ENCODE measurements at places on chromosomes 3 and 15.
A peak's percentile ranks its signal among the peaks of the same experiment; 100 is the strongest.

DNA sequence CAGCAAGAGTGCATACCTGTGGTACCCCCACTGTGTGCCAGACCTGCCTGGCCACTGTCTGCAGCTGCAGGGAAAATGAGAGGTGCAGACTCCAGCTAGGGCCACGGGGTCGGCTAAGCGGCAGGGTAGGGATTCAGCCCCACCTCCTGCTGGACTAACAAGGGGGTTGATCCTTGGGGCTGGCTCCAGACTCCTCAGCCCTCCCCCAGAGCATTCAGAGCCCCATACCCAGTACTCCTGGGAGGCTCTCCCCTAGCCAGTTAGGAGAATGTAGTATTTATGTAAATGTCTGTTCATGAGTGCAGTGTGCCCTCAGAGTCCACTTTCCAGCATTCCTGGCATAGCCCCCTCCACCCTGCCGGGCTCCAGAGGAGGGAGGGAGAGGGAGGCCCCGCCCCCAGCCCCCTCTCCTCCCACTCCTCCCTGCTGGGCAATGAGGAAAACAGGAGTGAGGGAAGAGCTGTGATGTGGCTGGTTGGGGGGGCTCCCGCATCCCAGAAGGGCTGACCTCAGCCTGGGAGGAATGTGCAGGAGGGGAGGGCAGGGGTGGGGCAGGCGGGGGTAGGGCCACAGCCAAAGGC lies 4.5 kb upstream of the SEMA3B start:
- peak; percentile 91 for DNase-seq

DNA sequence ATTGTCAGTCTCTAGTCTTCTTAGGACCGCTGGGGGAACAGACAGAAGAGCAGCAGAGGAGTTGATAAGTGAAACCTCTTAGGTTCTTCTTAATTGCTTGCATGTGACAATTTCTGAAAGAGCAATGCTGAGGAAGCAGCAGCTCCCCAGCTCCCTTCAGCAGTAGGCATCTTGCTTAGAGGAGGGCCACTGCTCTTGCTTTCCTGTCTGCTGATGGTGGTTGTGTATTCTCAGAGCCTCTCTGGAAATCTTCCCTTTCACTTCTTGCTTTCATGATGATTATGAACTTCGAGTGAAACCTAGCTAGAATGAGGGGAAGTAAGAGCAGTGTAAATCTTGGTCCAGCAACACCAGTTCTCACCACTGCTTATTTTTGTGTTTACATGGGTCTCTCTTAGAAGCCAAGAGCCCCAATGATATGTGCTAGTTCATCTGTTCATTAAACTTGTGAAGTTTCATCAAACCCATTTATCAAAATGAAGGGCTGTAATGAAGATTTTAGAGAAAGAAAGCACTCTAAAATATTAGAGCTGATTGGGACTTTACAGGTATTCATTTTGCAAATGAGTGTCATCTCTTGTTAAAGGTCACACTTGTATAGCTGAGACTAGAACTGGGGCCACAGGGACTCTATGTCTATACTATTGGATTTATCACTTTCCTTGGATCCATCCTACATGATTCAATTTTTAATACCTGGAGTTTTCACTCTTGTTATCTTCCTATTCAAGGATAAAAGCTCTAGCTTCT lies 246.7 kb downstream of the LPP start:
- no peak for DNase-seq

- DNase-seq, result no peak
Measured at GRCh38 chr3:50495609-50496423, 7.6 kb downstream of the CACNA2D2 start.

DNA sequence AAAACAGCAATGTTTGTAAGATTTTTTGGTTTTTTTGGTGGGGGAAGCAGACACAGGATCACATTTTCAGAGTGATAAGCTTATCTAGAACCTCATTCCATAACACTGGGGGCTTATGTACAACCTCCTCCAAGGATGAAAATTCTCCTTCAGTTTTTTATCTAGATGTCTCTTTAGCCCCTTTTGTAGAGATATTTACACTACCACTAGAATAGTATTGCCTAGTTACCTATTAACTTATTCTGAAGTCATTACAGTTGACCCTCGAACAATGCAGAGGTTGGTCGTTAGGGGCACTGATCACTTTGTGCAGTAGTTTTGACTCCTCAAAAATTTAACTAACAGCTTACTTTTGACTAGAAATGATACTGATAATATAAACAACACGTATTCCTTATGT lies 32.8 kb downstream of the IFT57 start:
- no peak for DNase-seq

GRCh38 chr15:52351206-52351908 lies 55.8 kb upstream of the MYO5C start:
- no peak for DNase-seq

DNA sequence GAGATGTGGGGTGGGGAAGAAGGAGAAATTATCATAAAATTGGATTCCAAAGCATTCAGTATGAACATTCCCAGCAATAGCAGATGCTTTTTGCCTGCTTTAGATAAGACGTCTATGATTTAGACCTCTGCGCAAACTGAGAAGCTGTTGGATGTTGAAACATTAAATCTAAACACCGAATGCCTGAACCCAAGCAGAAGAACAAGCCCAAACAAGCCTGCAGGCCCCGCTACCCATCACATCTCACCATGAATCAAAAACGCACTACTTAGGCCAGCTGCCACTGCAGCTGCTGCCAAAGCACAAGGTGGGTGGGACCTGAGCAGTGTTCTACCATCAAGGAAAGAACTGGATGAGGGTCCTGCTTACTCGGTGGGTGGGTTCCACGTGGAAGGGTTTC lies 24.4 kb upstream of the THBS1 start:
- DNase-seq, result no peak

DNA sequence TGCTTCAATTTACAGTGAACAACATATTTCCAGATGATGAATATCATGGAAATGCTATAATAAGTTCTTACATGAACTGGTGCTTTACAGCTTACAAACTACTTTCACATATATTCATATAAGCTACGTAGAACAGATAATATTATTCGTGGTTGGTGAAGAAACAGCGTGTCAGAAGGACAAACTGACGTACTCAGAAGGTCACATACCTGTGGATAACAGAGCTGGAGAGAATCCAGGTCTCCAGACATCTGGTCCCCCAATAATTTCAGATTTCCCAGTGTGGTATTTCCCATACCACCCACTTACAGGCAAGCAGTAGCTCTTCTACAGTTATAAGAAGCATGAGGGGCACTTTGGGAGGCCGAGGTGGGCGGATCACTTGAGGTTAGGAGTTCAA lies 156.6 kb downstream of the PLD1 start:
- DNase-seq, result no peak

DNA sequence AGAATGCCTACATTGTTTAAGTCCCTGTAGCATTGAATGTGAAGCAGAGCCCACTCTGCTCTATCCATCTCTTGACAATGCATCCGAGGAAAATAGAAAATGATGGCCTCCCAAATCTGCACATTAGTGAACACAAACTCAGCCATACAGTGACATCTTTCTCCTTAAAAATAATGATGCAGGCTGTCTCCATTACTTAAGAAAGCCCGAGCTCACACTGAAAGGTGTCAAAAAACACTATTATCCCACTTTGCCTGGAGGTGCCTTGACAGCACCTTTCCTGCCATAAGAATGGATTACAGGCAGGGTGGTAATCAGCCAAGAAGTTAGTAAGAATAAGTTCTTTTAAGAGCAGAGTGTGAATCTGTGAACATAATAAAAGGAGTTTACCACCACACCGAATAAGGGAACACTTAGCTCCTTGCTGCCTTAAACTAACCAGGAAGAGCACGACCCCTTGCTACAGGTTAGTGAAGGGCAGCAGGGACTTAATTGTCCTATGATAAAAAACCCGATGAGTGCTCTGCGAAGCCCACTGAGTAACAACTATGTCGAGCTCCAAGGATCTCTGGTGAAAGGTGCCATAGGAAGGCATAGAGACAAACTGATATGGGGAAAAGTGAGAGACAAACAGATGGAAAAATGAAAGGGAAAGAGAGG lies 123.2 kb upstream of the TUSC7 start:
- DNase-seq, result no peak

DNA sequence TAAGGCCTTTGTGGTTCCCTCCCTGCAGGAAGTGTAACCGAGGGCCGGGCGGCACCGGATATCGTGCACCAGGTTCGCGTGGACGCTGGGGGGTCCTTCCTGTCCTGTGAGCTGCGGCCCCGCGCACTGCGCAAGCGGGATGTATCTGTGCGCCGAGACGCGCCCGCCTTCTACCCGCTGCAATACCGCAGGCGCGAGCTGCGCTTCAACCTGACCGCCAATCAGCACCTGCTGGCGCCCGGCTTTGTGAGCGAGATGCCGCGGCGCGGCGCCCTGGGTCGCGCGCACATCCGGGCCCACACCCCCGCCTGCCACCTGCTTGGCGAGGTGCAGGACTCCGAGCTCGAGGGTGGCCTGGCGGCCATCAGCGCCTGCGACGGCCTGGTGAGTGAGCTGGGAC lies 35.9 kb downstream of the SAXO2 start:
- DNase-seq, result no peak

GRCh38 chr3:62039586-62039985 lies 333.8 kb downstream of the FEZF2 start:
- no peak for DNase-seq

- DNase-seq, result no peak
Measured at GRCh38 chr3:52696830-52697631, 8.6 kb downstream of the GLT8D1 start.

GRCh38 chr15:90191794-90192509 lies 9.2 kb upstream of the SEMA4B start:
- no peak for DNase-seq

DNA sequence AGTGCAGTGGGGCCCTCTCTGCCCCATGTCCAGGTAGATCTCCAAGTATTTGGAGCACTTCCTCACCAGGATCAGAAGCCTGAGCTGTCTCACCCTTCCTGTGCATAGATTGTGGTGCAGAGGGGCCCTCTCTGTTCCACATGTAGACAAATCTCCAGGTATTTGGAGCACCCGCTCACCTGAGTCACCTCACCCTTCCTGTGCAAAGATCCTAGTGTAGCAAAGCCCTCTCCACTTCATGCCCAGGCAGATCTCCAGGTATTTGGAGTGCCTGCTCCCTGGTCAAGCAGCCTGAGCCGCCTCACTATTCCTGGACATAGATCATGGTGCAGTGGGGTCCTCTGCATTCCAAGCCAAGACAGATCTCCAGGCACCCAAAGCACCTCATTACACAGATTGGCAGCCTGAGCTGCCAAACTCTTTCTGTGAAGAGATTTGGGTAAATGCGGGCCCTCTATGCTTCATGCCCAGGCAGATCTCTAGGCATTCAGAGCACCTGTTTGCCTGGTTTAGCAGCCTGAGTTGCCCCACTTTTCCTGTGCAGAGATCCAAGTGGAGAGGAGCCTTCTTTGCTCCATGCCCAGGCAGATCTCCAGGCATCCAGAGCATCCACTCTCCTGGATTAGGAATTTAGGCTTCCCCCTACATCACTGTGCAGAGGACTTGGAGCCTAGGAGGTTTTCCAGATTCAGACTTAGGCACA lies 249.8 kb downstream of the AGBL1 start:
- no peak for DNase-seq

DNA sequence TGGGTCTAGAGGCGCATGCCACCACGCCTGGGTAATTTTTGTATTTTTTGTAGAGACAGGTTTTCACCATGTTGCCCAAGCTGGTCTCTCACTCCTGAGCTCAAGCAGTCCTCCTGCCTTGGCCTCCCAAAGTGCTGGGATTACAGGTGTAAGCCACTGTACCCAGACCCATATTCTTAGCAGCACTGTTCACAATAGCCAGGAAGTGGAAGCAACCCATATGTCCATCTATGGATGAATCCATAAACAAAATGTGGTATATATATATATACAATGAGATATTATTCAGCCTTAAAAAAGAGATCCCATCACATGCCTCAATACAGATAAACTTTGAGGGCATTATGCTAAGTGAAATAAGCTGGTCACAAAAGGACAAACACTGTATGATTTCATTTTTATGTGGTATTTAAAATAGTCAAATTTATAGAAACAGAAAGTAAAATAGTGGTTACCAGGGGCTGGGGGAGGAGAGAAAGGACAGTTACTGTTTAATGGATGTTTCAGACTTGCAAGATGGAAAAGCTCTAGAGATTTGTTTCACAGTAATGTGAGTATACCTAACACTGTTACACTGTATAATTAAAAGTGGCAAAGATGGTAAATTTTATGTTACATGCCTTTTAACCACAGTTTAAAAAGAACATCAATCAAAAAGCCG lies 35.7 kb upstream of the GRAMD1C start:
- DNase-seq, result no peak

- DNase-seq, result no peak
Measured at GRCh38 chr15:75023872-75024636, 664 bp downstream of the PPCDC start.
